ENCODE measurements at places on chromosomes 12 and 14. TPM values are rescaled to one million over a fixed set of nuclear protein-coding genes. Genes with fewer than 3 reads are reported as not detected.

DNA sequence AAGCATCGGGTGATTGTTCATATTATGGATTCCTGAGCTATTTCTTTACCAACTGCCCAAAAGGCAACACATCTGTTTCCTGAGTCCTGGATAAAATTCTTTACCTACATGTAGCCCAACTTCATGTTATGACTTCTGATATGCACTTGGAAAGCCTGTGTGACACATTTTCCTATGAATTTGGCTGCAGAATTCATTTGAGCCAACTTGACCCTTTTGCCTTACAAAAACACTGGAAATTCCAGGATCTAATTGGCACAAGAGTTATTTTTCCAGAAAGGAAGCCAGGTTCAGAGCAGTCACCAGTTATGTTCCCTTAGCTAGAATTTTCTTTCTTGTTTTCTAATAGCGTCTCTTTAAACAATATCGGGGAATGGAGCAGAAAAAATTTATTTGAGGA, 202.5 kb upstream of the LRIG3 start:
- H3K4me3 ChIP-seq: no peak overlapping the region
- H3K4me1 ChIP-seq: no peaks in the 10 kb centered on the region
- H3K36me3 ChIP-seq: no peaks in the 10 kb centered on the region
- no peak overlapping the region for H3K27ac ChIP-seq
- no peak for DNase-seq

Gene CIROP
- not detected for polyA plus RNA-seq

Gene IL31
- polyA plus RNA-seq: not detected

Gene CLEC9A
- not detected for polyA plus RNA-seq

Gene TDRD9
- 0.54 TPM for polyA plus RNA-seq

DNA sequence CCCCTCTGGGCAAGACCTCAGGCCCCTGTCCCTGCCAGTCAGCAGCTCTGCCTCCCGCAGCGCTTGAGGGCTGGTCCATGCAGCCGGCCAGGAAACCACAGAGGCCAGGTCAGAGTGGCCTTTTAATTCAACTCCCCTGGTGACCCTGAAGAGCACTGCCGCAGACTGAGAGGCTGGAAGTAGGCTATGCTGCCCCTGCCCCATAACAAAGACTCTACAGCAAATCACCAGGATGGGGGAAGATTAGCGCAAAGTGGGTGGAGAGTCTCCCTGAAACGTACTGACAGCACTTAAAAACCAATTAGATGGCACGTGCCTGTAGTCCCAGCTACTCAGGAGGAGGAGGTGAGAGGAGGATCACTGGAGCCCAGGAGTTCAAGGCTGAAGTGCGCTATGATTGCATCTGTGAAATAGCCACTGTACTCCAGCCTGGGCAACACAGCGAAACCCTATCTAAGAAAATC, 70.5 kb downstream of the ITPK1 start:
- peak; percentile 77 for DNase-seq
- H3K27ac ChIP-seq: peak overlapping the region; percentile 97
- no peaks in the 10 kb centered on the region for H3K36me3 ChIP-seq
- H3K4me3 ChIP-seq: no peak overlapping the region
- H3K27me3 ChIP-seq: no peaks in the 10 kb centered on the region
- H3K4me1 ChIP-seq: peaks cover 44% of the 10 kb centered on the region

DNA sequence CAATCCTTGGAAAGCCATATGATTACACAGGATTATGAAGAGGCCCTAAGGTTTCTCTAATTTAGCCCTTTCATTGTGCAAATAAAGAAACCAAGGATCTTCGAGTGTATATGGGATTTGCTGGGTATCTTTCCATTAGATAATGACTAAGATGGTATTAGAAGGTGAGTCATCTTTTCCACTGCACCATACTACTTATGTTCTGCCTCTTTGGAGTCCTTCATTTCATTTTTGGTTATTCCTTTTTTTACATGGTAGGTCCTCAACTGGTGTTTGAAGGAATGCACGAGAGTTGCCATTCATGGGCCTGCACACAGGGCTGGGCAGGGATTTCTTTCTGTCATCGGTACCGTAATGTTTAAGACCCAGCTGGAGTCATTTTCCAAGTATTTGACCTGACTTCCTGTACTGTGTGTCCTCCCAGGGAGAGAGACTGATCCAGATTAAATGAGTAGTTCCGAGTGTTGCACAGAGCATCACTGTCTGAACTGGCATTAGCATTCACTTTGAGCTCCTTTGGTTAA, 85.7 kb downstream of the BORCS5 start:
- DNase-seq: no peak
- H3K4me3 ChIP-seq: no peak overlapping the region
- peaks cover 18% of the 10 kb centered on the region for H3K4me1 ChIP-seq

DNA sequence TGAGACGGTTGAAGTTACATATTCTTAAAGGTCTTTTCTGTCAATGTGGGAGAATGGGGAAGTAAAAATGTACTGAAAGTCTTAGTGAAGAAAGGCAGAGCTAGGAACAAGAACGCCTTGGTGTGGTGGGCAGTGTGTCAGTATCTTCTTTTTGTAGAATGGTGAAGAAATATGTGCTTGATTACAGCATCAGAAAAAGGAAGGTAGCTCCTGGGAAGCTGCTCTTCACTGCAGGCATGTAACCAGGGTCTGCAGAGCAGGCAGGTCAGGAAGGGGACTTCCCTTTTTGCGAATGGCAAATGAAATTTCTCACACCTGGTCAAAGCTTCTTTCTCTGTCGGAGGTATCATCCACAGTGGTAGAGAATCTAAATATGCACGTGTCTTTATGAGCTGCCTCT, 226.2 kb downstream of the ADAMTS20 start:
- no peak for DNase-seq
- no peaks in the 10 kb centered on the region for H3K36me3 ChIP-seq
- H3K4me3 ChIP-seq: no peak overlapping the region
- H3K27me3 ChIP-seq: no peaks in the 10 kb centered on the region
- H3K27ac ChIP-seq: no peak overlapping the region

DNA sequence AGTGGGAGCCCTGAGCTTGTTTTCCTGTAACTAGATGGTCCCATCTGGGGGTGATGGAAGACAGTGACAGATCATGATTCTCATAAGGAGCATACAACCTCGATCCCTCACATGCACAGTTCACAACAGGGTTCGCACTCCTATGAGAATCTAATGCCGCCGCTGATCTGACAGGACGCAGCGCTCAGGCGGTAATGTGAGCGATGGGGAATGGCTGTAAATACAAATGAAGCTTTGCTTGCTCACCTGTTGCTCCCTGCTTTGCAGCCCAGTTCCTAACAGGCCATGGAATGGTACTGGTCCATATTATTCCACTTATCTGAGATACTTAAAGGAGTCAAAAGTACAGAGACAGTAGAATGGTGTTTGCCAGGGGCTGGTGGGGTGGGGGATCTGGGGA, 9.9 kb upstream of the CEP83 start:
- no peaks in the 10 kb centered on the region for H3K4me1 ChIP-seq
- no peak overlapping the region for H3K27ac ChIP-seq
- no peak overlapping the region for H3K4me3 ChIP-seq
- H3K27me3 ChIP-seq: no peaks in the 10 kb centered on the region
- no peak for DNase-seq
- no peaks in the 10 kb centered on the region for H3K36me3 ChIP-seq

Gene BDKRB2
- polyA plus RNA-seq: 7.7 TPM

GRCh38 chr12:96786791-96787190, 120.3 kb upstream of the NEDD1 start:
- no peak for DNase-seq
- no peaks in the 10 kb centered on the region for H3K36me3 ChIP-seq
- no peak overlapping the region for H3K27ac ChIP-seq

DNA sequence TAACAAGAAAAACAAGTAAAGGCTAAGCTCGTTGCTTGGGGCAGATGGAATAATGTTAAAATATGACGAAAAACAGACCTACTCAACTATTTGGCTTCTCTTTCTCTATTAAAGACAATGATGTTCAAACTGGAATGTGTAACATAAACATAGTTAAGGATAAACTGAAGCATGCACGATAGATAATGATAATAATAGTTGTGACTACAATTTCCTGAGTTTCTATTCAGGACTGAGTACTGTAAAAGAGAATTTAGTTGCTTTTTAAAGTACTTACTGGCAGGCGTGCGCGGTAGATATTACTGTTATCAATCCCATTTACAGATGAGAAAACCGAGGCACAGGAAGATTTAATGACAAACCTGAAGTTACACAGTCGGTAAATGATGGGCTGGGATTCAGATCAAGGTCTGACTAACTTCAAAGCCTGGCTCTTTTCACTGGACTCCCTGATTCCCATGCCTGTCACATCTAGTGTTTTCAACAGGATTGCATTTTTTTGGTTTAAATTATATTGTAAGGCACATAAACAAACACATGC, 103.0 kb downstream of the CRADD start:
- no peak for DNase-seq
- H3K27ac ChIP-seq: no peak overlapping the region
- no peak overlapping the region for H3K4me3 ChIP-seq
- no peaks in the 10 kb centered on the region for H3K36me3 ChIP-seq
- H3K27me3 ChIP-seq: no peaks in the 10 kb centered on the region
